Kidney epithelial cell (primary cell): ENCODE measurements at places on chromosomes 12 and 14.
A peak's percentile ranks its signal among the peaks of the same experiment; 100 is the strongest.

- DNase-seq: no peak
Observed at GRCh38 chr14:105849933-105850626, 323.7 kb downstream of the TMEM121 start.

- no peak for DNase-seq
Observed at GRCh38 chr12:47017901-47018475, 61.4 kb upstream of the PCED1B start.

GRCh38 chr12:105020241-105020962 lies 34.3 kb downstream of the NOPCHAP1 start:
- no peak for DNase-seq

DNA sequence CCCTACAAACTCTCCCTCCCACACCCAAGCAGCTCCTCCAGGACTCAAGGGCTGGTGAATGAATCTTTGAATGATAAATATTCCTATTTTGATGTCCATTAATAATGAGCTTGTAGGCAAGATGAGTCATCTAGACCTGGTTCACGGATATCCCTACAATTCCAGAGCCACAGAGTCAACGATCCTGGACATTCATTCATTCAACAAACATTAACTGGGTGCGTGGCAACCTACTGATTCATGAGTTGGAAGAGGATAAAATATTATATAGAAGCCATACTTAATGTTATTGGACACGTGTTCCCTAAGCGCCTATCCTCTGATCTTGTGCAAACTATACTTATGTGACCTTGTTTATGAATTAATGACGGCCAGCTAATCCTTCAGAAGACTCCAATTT lies 420 bp upstream of the OTUB2 start:
- peak; percentile 35 for DNase-seq

GRCh38 chr12:104263580-104264358 lies 39.8 kb upstream of the EID3 start:
- no peak for DNase-seq

- no peak for DNase-seq
Observed at GRCh38 chr14:69423279-69423678, 24.8 kb downstream of the SLC39A9 start.

- DNase-seq: no peak
Observed at GRCh38 chr12:91766454-91766853, 379.2 kb downstream of the BTG1 start.

DNA sequence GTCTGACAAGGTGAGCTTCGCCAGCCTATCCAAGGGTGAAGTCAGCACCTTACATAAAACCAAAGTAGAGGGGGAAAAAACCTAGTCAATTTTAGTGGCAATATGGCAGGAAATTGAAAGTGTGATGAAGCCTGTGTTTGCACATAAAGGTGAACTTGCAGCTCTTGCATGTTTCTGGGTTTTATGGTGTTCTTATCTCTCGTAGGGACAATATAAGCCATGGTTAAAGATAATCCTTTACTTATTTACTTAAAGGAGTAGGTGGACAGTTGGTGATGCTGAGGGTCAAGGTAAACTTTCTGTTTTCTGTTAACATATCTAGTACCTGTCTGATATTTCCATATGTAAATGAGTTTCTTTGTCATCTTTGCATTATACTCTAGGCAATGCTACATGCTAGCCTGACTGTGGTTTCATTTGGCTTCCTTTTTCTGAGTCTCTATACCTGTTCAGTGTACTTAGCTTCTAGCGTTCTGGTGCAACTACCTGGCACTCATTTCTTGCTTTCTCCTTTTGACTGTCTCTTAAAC lies 32.8 kb downstream of the CCDC91 start:
- DNase-seq: no peak

DNA sequence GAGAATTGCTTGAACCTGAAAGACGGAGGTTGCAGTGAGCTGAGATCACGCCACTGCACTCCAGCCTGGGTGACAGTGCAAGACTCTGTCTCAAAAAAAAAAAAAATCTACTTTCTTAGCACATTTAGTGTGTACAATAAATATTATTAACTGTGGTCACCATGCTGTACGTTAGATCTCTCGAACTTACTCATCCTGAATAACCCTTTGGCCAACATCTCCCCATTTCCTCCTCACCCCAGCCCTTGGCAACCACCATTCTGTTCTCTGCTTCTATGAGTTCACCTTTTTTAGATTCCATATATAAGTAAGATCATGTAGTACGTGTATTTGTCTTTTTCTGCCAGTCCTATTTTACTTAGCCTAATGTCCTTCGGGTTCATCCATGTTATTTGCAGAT lies 13.4 kb downstream of the FUT8 start:
- DNase-seq: no peak

DNA sequence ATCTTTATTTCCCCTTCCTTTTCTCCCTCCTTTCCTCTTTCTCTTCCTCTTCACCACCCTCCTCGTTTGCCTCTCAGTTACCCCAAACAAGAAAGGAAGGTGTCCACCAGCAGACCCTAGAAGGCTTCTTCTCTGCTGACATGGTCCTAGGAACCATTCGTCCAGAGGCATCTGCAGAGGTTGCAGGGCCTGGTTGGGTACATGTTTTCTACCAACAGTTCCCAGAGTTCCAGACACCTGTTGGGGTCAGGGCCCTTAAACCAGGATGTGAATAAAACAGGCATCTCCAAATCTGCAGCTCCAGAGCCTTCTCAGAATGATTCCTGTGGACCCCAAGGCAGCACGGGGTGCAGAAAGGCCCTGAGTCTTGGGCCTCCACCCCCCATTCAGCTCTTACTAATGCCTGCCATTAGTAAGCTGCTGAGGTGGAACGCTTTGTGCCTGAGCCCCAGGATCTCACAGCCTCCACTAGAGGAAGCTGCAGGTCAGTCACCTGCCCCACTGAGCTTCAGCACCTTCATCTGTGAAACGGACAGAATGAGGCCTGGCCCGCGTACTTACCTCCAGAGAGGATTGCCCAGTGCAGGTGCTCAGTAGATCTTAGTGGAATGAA lies 130.4 kb downstream of the DICER1 start:
- no peak for DNase-seq

- no peak for DNase-seq
Observed at GRCh38 chr12:130354407-130354806, 16.7 kb downstream of the PIWIL1 start.

GRCh38 chr14:29671034-29671433 lies 256.6 kb downstream of the PRKD1 start:
- no peak for DNase-seq

DNA sequence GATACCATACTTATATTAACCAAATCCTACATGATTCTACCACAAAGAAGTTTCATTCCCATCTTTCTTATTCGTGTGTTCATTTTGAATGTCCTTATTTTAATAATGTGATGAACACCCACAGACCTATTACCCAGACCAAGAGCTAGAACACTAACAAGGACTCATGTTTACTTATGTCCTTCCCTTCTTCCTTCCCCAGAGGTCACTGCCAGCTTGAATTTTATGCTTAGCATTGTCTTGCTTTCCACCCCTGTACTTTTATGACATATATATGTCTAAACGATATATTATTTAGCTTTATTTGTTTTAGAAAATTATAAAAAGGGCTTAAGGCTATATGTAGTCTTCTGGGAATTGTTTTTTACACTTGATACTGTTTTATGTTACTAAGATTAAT lies 238.6 kb downstream of the LRIG3 start:
- no peak for DNase-seq

DNA sequence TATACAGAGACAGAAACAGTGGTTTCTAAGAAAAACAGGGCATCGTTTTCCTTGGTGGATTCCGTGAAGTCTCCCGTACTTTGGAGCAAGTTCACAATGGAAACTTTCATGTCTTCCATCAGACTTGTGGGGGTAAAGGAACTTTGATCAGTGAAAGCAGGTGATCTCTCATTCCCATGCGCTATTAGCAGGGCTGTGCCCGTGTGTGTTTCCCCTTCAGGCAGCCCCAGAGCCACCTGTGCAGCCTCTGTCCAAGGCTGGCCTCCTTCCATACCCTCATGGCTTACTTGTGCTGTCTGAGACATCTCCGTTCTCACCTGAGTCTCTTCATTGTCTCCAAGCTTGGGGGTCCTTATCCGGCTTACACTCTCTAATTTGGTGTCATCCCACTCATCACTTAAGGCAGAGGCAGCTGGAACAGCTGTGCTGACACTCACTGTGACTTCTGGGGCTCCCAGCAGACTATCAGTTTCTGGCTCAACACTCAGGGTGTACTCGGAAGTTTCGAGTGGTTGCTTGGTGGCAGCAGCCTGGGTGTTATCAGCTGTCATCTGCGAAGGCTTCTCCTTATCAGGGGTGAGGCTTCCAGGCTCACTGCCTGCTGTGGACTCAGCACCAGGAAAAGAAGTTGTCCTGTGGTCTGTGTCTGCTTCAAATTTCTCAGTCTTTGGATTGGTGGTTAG lies 13.8 kb downstream of the ARMH4 start:
- DNase-seq: no peak

- DNase-seq: peak; percentile 19
Observed at GRCh38 chr14:22519877-22520685, 68.9 kb downstream of the DAD1 start.

GRCh38 chr12:12872934-12873275 lies 18.5 kb upstream of the GPRC5A start:
- DNase-seq: no peak

DNA sequence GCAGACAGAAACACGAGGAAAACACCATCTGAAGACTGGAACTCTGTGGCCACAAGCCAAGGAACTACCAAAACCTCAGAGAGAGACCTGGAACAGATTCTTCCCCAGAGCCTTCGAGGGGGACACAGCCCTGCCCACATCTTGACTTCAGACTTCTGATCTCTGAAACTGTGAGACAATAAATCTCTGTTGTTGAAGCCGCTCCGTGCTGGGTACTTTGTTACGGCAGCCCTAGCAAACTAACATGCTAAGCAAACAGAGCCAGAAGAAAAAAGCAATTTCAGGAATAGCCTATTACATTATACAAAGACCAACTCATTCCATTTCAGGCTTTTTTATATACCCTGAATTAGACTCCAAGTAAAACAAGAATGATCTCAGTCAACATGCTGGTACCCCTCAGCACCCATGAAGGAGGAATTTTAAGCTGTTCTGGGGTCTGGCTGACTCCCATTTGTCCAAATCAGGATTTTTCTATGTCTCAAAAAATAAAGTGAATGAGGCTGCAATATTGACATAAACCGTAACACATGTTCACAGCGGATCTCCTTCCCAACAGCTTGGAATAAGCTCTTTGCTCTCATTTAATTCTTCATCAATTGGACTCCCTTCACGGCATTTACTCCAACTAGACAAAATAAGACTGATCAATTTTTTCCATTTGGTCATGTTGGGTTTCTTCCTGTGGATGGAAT lies 190.1 kb downstream of the FOXN3 start:
- DNase-seq: no peak

DNA sequence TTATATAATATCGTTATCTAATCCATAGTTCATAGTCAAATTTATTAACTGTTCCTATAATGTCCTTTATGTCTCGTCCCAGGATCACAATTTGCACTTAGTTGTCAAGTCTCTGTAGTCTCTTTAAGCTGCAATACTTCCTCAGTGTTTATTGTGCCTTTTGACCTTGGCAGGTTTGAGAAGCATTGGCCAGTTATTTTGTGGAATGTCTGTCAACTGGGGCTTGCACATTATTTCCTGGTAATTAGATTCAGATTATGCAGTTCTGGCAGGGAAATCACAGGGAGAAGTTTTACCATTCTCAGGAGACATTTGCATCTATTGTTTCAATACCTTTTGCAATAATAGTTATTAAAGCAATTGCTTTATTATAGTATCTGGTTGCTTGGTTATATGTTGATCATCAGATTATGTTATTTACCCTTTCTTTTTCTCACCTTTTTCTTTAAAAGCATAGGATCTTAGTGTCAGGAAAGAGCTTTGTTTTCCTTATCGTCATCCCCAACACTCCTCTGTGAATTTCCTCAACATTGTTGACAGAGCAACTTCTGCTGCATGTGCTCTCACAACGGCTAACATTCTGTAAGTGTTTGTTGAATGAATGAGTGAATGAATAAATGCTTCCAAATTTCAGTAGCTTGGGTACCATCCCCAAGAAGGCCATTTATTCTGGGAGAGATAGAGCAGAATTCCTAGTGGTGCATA lies 3.7 kb upstream of the ART4 start:
- DNase-seq: no peak

GRCh38 chr14:100882991-100883788 lies 20.3 kb downstream of the RTL1 start:
- no peak for DNase-seq

- DNase-seq: peak; percentile 32
Observed at GRCh38 chr12:127809275-127809674, 457.7 kb upstream of the TMEM132C start.

DNA sequence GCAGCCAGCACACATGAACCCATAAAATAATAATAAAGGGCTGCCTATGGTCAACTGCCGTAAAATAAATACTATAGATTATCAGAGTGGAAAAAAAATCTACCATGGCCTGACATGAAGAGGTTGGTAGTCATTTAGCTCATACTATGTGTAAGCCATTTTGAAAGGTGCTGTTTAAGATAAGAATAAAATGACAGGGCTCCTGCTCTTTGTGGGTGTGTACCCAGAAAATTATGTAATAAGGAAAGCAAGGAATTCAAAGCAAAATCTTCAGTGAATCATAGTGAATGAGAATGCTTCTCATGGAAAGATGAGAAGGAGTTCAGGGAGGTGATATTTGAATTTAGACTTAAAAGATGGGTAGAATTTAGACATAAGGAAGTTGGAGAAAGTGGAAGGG lies 42.9 kb upstream of the PPM1H start:
- no peak for DNase-seq

DNA sequence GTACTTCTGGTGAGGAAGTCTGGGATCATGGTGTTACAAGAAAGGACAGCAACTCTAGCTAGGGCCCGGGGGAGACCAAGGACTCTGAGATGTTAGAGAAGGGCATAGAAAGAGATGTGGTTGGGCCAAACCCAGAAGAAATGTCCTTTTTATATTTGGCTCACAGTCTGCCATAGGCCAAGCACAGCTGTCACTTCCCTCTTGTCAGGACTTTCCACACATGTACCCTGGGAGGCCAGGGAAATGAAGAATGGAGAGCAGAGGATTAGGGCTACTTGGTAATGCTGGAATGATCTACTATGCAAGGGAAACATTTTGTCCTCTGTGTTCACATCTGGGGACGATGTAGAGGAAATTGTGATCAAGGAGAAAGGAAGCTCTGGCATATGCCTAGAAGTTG lies 9.2 kb downstream of the MYO1A start:
- DNase-seq: no peak

DNA sequence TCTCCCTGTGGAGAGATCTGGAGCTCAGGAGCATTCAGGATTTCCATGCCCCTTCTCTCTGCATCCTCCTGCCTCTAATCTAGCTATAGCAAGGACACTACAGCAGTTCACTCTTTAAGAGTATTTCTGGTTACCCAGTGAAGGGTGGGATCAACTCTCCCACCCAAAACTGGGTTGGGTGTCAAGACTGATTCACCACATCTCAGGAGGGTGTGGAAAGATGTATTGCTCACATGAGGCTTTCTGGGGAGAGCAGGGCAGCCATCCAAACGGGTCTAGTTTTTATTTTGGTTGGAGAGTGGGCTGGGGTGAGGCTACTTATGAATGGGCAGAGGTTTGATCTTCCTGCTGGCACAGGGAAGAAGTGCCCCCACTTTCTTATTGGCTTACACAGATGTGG lies 18.6 kb downstream of the C12orf75 start:
- DNase-seq: no peak
